Activated naive CD4-positive, alpha-beta T cell (primary cell): ENCODE measurements at places on chromosomes 12 and 14.

- DNase-seq = no peak
Measured at GRCh38 chr12:76470028-76470939, 89.3 kb downstream of the OSBPL8 start.

GRCh38 chr14:106790189-106791036 is 1264.0 kb downstream of the TMEM121 start:
- DNase-seq = peak; percentile 57

DNA sequence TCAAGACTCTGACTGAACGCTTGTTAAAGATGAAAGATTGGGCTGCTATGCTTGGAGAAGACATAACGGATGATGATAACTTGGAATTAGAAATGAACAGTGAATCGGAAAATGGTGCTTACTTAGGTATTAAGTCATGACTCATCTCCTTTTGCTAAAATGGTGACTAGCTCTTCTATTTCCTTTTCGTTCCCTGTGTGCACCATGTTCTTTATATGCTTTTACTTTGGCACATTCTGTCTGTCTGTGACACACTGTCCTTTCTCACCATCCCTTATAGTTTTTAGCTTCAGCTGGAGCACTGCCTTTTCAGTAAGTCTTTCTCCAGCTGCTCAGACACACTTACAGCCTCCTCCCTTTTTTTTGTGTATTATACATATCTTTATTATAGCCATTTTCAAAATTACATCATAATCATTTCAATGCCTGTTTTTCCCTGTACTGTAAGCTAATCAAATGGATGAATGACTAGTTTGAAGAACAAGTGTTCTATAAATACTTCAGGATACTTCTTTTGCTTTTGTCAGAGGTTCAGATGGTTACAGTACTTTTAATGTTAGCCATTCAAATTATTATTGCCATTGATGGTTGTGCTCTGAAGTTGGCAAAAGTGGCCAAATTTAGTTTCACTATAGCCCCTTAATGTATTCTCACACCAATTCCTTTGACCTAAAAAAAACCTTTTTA is 68.6 kb downstream of the MIA2 start:
- no peak for DNase-seq

GRCh38 chr12:31492599-31493196 is 98.2 kb downstream of the DENND5B start:
- DNase-seq = no peak

DNA sequence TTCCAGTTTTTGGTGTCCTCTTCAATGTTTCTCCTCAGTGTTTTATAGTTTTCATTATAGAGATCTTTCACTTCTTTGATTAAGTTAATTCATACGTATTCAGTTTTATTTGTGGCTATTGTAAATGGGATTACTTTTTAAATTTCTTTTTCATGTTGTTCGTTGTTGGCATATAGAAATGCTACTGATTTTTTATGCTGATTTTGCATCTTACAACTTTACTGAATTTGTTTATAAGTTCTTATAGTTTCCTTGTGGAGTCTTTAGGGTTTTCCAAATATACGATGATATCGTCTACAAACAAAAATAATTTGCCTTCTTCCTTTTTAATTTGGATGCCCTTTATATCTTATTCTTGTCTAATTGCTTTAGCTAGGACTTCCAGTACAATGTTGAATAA is 9.7 kb upstream of the SDR9C7 start:
- DNase-seq = no peak

DNA sequence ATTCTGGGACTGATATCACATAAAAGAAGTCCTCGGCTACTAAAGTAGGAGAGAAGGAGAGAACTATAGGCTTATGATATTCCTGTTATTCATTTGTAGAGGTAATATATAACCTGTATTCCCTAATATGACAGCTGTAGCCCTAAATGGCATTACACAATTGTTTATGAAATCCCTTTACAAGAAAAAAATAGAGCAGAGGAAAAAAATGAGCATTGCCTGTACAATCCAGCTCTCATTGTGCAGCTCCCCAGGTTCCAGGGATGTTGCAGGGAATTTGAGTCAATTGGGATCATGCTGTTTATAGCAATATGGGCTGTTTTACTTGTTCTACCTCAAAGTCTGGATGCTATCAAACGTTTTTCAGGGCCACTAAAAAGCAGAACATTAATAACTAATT is 173.1 kb downstream of the APAF1 start:
- DNase-seq = no peak

GRCh38 chr12:98754095-98754494 is 109.0 kb downstream of the APAF1 start:
- DNase-seq = no peak

DNA sequence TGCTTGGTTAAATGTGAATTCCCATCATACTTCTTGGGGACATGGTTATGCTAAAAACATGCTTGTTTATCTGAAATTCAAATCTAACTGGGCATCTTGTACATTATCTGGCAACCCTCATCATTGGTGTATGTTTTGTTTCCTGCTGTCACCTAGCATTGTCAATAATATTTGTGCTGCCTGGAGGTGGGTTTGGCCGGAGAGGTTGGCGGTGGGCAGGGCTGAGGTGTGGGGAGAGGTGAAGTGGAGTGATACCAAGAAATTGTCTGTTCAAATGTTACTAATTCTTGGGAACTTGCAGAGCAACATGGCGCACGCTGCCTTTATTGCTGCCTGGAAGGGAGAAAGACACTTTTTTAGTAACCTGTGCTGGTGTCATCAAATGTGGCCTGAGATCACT is 280.5 kb downstream of the VRK1 start:
- no peak for DNase-seq

GRCh38 chr14:46747001-46747652 is 95.5 kb upstream of the RPL10L start:
- no peak for DNase-seq
